ENCODE measurements at places on chromosomes 2 and 18.

DNA sequence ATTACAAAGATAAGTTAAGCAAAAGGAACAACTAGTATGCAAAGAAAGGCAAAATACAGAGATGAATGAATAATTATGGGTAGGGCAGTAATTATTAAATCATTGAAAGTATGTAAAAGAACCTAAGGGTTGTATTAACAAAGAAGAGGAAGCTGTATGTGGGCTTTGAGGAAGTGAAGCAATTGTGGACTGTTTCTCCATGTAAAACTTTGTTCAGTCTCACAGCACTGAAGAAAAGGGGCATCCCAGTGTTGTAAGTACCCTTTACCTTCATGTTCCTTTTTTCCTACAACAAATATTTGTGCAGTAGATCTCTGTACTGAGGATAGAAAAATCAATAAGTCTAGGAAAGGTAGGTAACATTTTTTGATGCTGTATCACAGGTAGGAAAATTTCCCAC is 388.7 kb upstream of the NRP2 start:
- no peak for DNase-seq

DNA sequence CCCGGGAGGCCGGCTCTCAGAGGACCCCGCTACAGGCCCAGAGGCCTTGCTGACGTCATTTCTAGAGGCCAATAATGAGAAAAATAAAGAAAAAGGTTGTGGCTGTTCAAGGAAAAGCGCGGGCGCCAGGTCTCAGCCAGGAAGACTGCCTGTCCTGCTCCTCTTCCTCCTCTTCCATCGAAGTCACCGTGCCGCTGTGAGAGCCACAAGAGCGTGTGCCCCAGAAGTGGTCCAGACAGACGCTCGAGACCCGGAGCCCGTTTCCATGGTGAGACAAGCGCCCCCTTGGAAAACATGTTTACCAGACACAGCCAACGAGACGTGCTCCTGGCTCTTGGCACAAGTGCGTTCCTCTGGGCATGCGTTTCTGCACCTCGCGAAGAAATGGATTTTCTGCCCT is 210.5 kb downstream of the HDAC4 start:
- no peak for DNase-seq

GRCh38 chr2:175169191-175169590 is 1.2 kb upstream of the ATF2 start:
- no peak for DNase-seq

- peak; percentile 43 for DNase-seq
Observed at GRCh38 chr2:56749152-56749752, 565.5 kb downstream of the CCDC85A start.

- no peak for DNase-seq
Observed at GRCh38 chr2:230356084-230356483, 29.1 kb downstream of the SP140L start.

GRCh38 chr2:221876016-221876415 is 303.9 kb upstream of the EPHA4 start:
- no peak for DNase-seq

- DNase-seq, result no peak
Observed at GRCh38 chr18:6648581-6648980, 80.9 kb upstream of the ARHGAP28 start.

GRCh38 chr2:207883002-207883780 is 113.5 kb upstream of the FZD5 start:
- no peak for DNase-seq

DNA sequence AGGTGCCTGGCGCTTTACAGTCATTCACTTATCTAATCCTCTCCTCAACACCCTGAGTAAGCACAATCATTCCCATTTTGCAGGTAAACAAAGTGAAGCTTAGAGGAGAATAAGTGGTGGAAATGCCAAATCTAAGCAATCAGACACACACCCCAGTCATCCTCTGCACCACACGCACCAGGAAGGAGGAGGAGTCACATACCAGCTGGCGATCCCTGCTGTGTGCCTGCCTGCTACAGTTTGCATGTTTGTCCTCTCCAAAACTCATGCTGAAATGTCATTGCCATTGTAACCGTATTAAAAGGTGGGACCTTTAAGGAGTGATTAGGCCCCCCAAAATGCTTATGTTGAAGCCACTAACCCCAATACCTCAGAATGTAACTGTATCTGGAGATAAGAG is 93.7 kb downstream of the LOXHD1 start:
- no peak for DNase-seq

- no peak for DNase-seq
Observed at GRCh38 chr2:21469564-21469963, 345.8 kb downstream of the TDRD15 start.

GRCh38 chr2:127707890-127708648 is 6.8 kb downstream of the SFT2D3 start:
- no peak for DNase-seq

- DNase-seq, result peak; percentile 12
Observed at GRCh38 chr18:69599377-69599776, 198.7 kb downstream of the DOK6 start.

DNA sequence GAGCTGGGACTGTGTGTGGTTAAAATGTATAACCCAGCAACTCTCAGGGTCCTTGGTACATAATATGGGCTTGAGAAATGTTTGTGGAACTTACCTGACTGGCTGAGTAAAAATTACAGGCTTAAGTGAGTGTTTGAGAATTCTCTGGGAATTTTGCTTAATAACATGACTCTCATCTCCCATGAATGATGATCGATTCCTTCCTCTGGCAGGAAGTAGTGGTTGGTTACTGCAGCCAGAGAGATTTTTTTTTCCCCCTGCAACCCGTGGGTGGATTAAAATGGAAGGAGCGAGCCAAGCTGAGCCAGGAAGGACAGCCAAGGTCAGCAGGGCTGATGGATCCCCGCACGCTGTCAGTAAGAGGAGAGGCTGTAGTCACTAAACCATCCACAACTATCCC is 40.6 kb upstream of the RFX8 start:
- DNase-seq, result no peak

All from NCI-H1436 (cell line).